ENCODE measurements at places on chromosomes 13 and 19. TPM values are rescaled to one million over a fixed set of nuclear protein-coding genes. Genes with fewer than 3 reads are reported as not detected.

DNA sequence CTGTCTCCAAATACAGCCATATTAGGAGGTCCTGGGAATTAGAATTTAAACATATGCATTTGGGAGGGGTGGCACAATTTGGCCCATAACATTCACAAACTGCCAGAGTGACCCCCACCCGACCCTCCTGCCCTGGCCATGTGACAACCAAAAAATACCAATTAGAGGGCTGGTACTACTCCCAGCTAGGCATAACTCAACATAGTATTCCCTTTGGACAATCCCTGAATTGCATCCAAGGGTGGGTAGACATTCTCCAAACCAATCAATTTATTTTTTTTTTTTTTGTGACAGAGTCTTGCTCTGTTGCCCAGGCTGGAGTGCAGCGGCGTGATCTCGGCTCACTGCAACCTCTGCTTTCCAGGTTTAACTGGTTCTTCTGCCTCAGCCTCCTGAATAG lies 29.8 kb downstream of the CLEC17A start:
- DNase-seq, result no peak
- H3K27ac ChIP-seq, result no peak overlapping the region
- H3K36me3 ChIP-seq, result no peaks in the 10 kb centered on the region
- no peaks in the 10 kb centered on the region for H3K27me3 ChIP-seq

DNA sequence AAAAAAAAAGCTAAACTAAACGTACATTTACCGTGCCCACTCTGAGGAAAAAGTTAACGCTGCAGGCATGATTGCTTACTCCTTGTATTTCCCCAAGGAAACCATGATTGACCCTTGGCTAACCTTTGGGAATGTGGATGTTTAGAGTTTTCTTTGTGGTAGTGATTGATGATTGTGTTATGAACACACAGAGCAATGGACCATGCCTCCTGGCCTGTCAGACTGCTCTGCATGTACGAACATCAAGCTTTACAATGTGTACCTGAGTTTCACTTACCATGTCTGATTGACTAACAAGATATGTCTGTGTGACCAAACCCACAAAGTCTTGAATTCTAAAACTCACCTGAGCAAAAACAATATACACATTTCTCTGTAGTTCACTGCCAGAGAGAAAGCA lies 35.1 kb downstream of the MYCBP2 start:
- H3K4me1 ChIP-seq, result no peaks in the 10 kb centered on the region
- no peak overlapping the region for H3K27ac ChIP-seq
- H3K27me3 ChIP-seq, result no peaks in the 10 kb centered on the region
- H3K4me3 ChIP-seq, result no peak overlapping the region
- DNase-seq, result no peak
- peaks cover 20% of the 10 kb centered on the region for H3K36me3 ChIP-seq

- DNase-seq, result no peak
- no peaks in the 10 kb centered on the region for H3K4me1 ChIP-seq
- H3K4me3 ChIP-seq, result no peak overlapping the region
- H3K27ac ChIP-seq, result peak overlapping the region; percentile 63
These were observed 123.4 kb upstream of the ARGLU1 start for GRCh38 chr13:106691341-106691740.

DNA sequence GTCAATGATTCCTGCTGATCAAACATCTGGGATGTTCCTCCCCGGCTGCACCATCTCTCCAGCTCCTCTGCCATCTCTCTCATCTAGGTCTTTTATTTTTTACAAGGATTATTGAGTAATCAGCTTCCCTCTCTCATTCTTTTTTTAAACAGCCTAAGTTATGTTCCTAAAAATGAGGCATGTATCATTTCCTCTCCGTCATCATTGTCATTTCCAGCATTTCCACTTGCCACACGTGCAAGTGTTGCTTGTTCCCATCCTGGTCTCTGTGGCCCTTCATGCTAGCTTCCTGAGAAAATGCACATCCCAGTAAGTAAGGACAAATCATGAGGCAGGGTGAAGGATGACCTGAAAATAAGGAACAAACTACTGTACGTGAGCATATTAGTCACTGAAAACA lies 102.7 kb upstream of the POSTN start:
- H3K36me3 ChIP-seq, result no peaks in the 10 kb centered on the region
- DNase-seq, result no peak
- peaks cover 5% of the 10 kb centered on the region for H3K4me1 ChIP-seq
- no peak overlapping the region for H3K4me3 ChIP-seq

- H3K4me3 ChIP-seq, result no peak overlapping the region
- no peak overlapping the region for H3K27ac ChIP-seq
- no peaks in the 10 kb centered on the region for H3K4me1 ChIP-seq
- no peak for DNase-seq
- no peaks in the 10 kb centered on the region for H3K36me3 ChIP-seq
These were observed 275.6 kb downstream of the TSHZ3 start for GRCh38 chr19:31073485-31074198.

DNA sequence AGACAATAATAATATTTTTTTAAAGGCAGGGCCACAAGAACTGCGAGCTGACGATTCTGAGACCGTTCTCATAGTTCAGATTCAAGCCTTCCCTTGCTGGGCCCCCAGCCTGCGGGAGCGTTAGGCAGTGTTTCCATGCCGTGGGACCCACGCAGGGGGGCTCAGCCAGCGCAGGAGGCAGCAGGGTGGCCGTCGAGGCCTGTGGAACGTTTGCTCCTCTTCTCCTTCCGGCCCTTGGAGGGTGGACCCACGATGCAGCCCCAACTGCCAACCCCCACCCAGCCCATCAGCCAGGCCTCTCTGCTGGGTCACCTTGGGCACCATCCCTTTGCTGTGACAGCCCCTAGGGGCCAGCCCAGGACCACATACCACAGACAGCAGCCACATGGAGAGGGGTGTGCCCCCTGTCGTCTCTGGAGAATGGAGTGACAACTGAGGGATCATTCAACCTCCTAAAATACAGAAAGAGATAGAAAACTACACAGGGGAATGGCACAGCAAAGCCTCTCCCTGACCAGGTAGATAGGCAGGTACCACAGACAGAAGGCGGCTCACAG lies 46.8 kb downstream of the PDCD5 start:
- no peak overlapping the region for H3K27ac ChIP-seq
- H3K4me1 ChIP-seq, result no peaks in the 10 kb centered on the region
- peaks cover 45% of the 10 kb centered on the region for H3K36me3 ChIP-seq

GRCh38 chr19:24054044-24054935 lies 32.7 kb upstream of the ZNF254 start:
- no peak overlapping the region for H3K4me3 ChIP-seq
- DNase-seq, result no peak
- peaks cover 88% of the 10 kb centered on the region for H3K36me3 ChIP-seq
- no peaks in the 10 kb centered on the region for H3K4me1 ChIP-seq

- H3K27me3 ChIP-seq, result peaks cover 27% of the 10 kb centered on the region
- H3K4me1 ChIP-seq, result no peaks in the 10 kb centered on the region
- H3K36me3 ChIP-seq, result no peaks in the 10 kb centered on the region
- DNase-seq, result no peak
- peak overlapping the region; percentile 96 for H3K4me3 ChIP-seq
These were observed 977 bp downstream of the PCDH20 start for GRCh38 chr13:61414686-61415057.

GRCh38 chr13:90168953-90169352 lies 1178.5 kb upstream of the MIR17HG start:
- no peak overlapping the region for H3K27ac ChIP-seq
- no peaks in the 10 kb centered on the region for H3K36me3 ChIP-seq
- no peak for DNase-seq
- H3K27me3 ChIP-seq, result no peaks in the 10 kb centered on the region
- H3K4me1 ChIP-seq, result no peaks in the 10 kb centered on the region

- H3K27me3 ChIP-seq, result no peaks in the 10 kb centered on the region
- peak; percentile 55 for DNase-seq
- no peaks in the 10 kb centered on the region for H3K4me1 ChIP-seq
- no peak overlapping the region for H3K4me3 ChIP-seq
- no peaks in the 10 kb centered on the region for H3K36me3 ChIP-seq
- no peak overlapping the region for H3K27ac ChIP-seq
These were observed 33.0 kb upstream of the SGCG start for GRCh38 chr13:23147827-23148226.

GRCh38 chr13:40470660-40471059 lies 195.8 kb downstream of the FOXO1 start:
- no peaks in the 10 kb centered on the region for H3K27me3 ChIP-seq
- no peak overlapping the region for H3K4me3 ChIP-seq
- H3K36me3 ChIP-seq, result no peaks in the 10 kb centered on the region

DNA sequence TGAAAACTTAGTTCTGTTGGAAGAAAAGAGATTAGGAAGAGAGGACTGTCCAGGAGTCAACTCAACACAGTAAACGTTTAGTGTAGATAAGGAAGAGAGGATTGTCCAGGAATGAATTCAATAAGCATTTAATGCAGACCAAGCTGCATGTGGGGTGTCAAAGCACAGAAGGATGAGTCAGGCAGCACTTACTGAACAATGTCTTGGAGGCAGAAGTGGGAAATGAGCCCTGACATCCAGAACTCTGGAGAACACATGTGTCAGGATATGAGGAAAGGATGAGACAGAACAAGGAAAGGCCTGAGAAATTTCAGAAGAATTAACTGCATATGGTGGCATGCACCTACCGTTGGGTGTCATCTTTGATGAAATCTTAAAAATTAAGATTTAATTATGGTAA lies 429.2 kb upstream of the HTR2A start:
- peaks cover 14% of the 10 kb centered on the region for H3K27me3 ChIP-seq
- DNase-seq, result no peak
- H3K27ac ChIP-seq, result no peak overlapping the region
- no peaks in the 10 kb centered on the region for H3K36me3 ChIP-seq
- H3K4me1 ChIP-seq, result no peaks in the 10 kb centered on the region

DNA sequence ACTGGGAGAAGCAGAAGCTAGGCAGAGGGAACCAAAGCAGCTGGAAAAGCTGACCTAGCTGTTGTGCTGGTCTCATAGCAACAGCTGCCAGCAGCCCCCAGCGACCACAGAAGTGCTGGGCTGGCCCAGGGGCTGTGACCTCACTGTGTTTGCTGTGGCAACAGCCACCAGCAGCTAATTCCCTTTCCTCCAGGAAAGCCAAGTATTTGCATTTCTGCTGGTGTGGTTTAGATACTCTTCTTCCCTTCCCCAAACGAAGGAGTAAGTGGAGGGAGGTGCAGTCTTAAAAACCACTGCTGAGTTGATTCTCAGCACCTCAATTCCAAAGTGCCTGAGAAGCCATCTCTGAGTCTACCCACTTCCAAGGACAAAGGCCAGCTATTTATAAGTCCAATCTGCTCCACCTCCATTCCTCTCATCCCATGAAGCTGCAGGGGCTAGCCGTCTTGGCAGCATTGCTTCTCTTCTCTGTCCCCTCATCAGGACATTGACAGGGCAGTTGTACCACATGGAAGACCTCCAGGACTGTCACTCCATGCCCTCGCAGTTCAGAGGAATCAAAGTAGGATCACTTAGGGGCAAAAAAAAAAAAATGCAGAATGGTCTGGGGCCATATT lies 11.5 kb upstream of the CCDC97 start:
- DNase-seq, result no peak
- peaks cover 92% of the 10 kb centered on the region for H3K36me3 ChIP-seq
- no peak overlapping the region for H3K4me3 ChIP-seq
- peak overlapping the region; percentile 55 for H3K27ac ChIP-seq

GRCh38 chr13:25840261-25840660 lies 211.6 kb downstream of the SHISA2 start:
- no peaks in the 10 kb centered on the region for H3K36me3 ChIP-seq
- no peak overlapping the region for H3K4me3 ChIP-seq
- DNase-seq, result no peak
- peaks cover 6% of the 10 kb centered on the region for H3K4me1 ChIP-seq
- H3K27ac ChIP-seq, result no peak overlapping the region
- H3K27me3 ChIP-seq, result no peaks in the 10 kb centered on the region

DNA sequence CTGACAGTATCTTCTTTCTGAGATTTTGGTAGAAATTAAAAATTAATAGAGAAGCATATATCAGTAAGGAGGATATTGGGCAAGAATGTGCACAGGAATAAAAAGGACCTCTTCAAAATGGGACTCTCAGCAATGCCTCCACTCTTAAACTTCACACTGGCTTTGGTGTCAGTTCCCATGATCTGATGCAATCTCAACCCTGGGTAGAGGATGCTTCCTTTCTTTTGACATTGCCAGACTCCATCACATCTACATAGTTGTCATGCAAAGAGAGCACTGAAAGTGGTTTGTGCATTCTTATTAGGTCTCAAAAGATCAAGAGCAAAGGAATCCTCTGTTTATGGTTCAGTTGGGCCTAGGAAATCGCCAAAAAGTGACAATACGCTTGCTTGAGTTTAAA lies 26.3 kb downstream of the STARD13 start:
- no peaks in the 10 kb centered on the region for H3K27me3 ChIP-seq
- no peak overlapping the region for H3K4me3 ChIP-seq
- no peak for DNase-seq
- H3K36me3 ChIP-seq, result no peaks in the 10 kb centered on the region

GRCh38 chr13:108915634-108916512 lies 286.5 kb downstream of the MYO16 start:
- H3K4me3 ChIP-seq, result no peak overlapping the region
- peak; percentile 87 for DNase-seq
- H3K27me3 ChIP-seq, result no peaks in the 10 kb centered on the region
- H3K4me1 ChIP-seq, result no peaks in the 10 kb centered on the region
- no peak overlapping the region for H3K27ac ChIP-seq

DNA sequence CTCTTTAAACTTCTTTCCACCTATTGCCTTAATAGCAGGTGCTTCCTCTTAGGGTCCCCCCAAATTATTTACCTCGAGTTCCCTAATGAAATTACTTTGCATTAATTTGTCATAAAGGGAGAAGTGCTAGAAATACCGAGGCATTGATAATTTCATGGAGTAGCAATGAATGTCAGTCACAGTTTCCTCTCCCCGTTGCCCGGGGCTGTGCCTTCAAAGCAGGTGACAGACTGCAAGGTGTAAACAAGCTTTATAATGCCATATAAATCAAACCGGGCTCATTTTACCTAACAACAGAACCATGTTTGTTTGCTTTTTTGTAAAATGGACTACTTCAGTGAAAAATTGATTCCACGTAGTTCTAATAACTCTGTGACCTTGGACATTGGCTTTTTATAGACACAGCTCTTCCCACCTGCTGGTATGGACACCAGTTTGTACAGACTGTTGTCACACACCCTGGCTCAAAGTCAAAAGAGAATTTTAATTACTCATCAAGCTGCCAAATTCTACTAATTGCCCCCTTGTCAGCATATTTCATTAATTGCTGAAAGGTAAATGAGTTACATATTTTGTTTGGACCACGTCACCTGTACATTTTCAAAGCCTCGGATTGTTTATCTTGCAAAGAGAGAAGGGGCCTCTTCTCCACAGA lies 171.1 kb downstream of the STK24 start:
- H3K4me1 ChIP-seq, result no peaks in the 10 kb centered on the region
- no peak overlapping the region for H3K27ac ChIP-seq
- H3K4me3 ChIP-seq, result no peak overlapping the region
- H3K36me3 ChIP-seq, result peaks cover 95% of the 10 kb centered on the region
- DNase-seq, result no peak

- H3K27ac ChIP-seq, result no peak overlapping the region
- no peaks in the 10 kb centered on the region for H3K4me1 ChIP-seq
- H3K4me3 ChIP-seq, result no peak overlapping the region
- no peaks in the 10 kb centered on the region for H3K36me3 ChIP-seq
These were observed 22.7 kb upstream of the POP4 start for GRCh38 chr19:29583196-29583999.

SLC7A9 gene
- 0.18 TPM for total RNA-seq

FBL gene
- 370 TPM for total RNA-seq

CBLC gene
- 5.5 TPM for total RNA-seq

KIR3DL2 gene
- total RNA-seq, result not detected

ATXN8OS gene
- total RNA-seq, result not detected

OCEL1 gene
- 25.8 TPM for total RNA-seq

LACC1 gene
- 1.5 TPM for total RNA-seq

C3 gene
- total RNA-seq, result 13.0 TPM

LGALS7 gene
- total RNA-seq, result 0.97 TPM

ZNF534 gene
- 0.62 TPM for total RNA-seq
